ENCODE measurements at places on chromosomes 7 and 10.

GRCh38 chr10:21308018-21308417, 217.5 kb downstream of the SKIDA1 start:
- no peak overlapping the region for H3K4me3 ChIP-seq
- no peaks in the 10 kb centered on the region for H3K4me1 ChIP-seq
- no peaks in the 10 kb centered on the region for H3K36me3 ChIP-seq
- no peaks in the 10 kb centered on the region for H3K27me3 ChIP-seq

DNA sequence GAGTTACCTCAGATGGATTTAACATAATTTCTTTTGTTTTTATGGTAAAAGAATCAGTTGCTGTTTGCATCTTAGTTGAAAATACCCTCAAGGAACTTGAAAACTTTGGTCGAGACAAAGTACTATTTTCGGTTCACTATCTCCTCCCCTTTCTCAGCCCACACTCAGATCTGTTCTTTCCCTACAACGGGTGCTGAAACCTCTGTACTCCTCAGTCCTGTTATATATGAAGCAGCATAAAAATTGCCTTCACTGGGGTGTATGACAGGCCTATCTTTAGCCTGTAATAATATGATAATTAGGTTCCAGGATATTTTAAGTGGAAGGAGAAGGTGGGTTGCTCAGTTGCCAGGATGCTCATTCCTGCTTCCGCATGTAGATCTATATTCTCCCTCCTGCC, 105.2 kb upstream of the NOBOX start:
- DNase-seq, result no peak
- H3K27ac ChIP-seq, result no peak overlapping the region
- H3K4me3 ChIP-seq, result no peak overlapping the region
- H3K36me3 ChIP-seq, result no peaks in the 10 kb centered on the region
- peaks cover 3% of the 10 kb centered on the region for H3K4me1 ChIP-seq

- H3K36me3 ChIP-seq, result no peaks in the 10 kb centered on the region
- no peak for DNase-seq
- H3K27ac ChIP-seq, result no peak overlapping the region
- H3K4me1 ChIP-seq, result no peaks in the 10 kb centered on the region
- H3K4me3 ChIP-seq, result no peak overlapping the region
- H3K27me3 ChIP-seq, result no peaks in the 10 kb centered on the region
Observed at GRCh38 chr7:99694201-99694911, 14.6 kb upstream of the CYP3A5 start.

DNA sequence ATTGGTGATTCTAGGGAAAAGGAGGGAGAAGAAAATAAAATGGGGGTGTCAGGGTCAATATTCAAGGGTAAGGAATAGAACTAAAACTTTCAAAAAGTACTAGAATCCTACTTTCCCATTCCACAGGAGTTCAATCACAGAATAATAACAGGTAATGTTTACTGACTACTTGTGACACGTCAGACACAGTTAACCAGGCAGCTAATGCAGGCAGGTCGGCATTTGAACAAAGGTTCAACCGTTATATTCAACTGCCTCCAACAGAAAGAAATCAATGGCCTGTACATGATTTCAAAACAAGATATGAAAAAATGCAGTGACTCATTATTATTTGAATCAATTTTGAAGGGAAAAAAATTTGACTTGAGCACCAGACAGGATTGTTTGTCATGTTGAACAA, 3.1 kb downstream of the ASB15 start:
- no peak overlapping the region for H3K4me3 ChIP-seq
- H3K4me1 ChIP-seq, result no peaks in the 10 kb centered on the region
- DNase-seq, result no peak
- peaks cover 8% of the 10 kb centered on the region for H3K27me3 ChIP-seq
- H3K27ac ChIP-seq, result no peak overlapping the region
- no peaks in the 10 kb centered on the region for H3K36me3 ChIP-seq

GRCh38 chr10:31582365-31583052, 263.5 kb downstream of the ZEB1 start:
- peaks cover 7% of the 10 kb centered on the region for H3K27me3 ChIP-seq
- H3K4me3 ChIP-seq, result no peak overlapping the region
- H3K4me1 ChIP-seq, result peaks cover 3% of the 10 kb centered on the region

DNA sequence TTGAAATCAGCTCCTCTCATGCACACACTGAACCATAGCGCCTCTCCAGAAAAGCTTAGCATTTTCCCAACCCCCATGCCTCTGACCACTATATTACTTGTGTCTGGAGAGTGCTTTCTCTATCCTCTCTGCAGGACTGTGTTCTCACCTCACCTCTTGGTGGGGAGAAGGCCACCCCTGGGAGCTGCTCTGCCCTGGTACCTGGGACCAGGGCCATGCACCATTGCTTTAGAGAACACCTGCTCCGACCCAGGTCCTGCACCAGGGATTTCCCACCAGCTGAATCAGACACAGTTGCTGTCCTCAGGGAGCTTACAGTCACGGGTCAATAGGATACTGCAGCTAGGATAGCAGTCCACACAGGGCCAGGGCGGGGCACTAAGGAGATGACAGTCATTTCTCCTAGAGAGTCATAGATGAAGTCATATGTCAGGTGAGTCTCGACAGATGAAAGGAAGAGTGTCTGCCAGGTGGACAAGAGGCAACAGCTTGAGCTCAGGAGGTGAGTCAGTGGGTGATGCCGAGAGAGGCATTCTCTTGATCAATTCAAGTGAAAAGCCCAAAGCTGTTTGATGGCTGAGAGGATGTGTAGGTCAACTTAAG, 619 bp upstream of the LMTK2 start:
- H3K27me3 ChIP-seq, result peaks cover 1% of the 10 kb centered on the region
- no peak overlapping the region for H3K27ac ChIP-seq
- peaks cover 21% of the 10 kb centered on the region for H3K4me1 ChIP-seq
- peak overlapping the region; percentile 98 for H3K4me3 ChIP-seq
